Hippocampal formation (tissue), 2 donors: ENCODE measurements at places on chromosomes 16 and 17.

DNA sequence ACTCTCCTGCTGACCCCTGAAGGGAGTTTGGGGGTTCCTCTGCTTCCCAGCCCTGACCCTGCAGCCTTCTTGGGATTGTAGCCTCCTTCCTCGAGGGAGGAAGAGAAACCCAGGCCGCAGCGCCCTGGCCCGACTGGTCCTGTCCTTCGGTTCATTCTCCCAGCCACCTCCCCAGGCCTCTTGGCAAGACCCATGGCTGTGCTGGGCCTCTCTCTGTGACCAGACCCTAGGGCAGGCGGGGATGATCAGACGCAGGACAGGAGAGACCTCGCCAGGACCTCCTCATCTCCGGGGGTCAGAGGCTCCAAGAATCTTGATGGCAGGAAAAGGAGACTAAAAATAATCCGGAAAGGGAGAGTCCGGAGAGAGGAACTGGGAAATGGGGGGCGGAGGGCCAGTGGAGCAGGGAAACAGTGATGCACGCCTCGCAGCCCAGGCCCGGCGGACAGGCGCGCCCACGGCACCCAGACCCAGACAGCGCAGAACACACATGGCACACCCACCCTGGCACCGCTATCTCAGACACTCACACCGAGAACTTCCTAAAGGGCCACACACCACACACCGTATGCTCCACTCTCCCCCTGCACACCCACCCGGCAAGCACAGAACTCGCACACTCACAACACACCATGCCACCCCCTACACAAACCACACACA is 1.2 kb downstream of the ARHGEF15 start:
- DNase-seq: no peak

GRCh38 chr16:77890075-77890474 is 101.7 kb downstream of the VAT1L start:
- DNase-seq: no peak

- DNase-seq: peak; percentile 58
Observed at GRCh38 chr17:42843358-42843934, 934 bp upstream of the AOC2 start.

- DNase-seq: peak; percentile 4
Observed at GRCh38 chr17:66309793-66310192, 7.4 kb downstream of the PRKCA start.

- DNase-seq: peak; percentile 79
Observed at GRCh38 chr17:44307387-44308186, 814 bp upstream of the RUNDC3A start.

- DNase-seq: no peak
Observed at GRCh38 chr16:86584071-86584685, 5.8 kb downstream of the FOXL1 start.

GRCh38 chr17:50640686-50641351 is 6.1 kb downstream of the ABCC3 start:
- no peak for DNase-seq

GRCh38 chr16:11356573-11357331 is 11.5 kb downstream of the RMI2 start:
- peak; percentile 2 for DNase-seq

- no peak for DNase-seq
Observed at GRCh38 chr16:89565506-89566372, 5.3 kb downstream of the RPL13 start.
